Brain pericyte (primary cell): ENCODE measurements at places on chromosomes 7 and 10.

DNA sequence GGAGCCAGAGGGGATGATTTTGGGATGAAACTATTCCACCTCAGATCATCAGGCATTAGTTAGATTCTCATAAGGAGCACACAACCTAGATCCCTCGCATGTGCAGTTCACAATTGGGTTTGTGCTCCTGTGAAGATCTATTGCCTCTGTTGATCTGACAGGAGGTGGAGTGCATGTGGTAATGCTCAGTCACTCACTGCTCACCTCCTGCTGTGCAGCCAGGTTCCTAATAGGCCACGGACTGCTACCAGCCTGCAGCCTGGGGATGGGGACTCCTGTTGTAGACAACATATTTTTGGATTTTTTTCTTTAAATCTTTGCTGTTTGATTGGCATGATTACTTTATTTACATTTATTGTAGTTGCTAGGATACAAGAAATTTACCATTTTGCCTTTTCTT lies 765.0 kb downstream of the INHBA start:
- DNase-seq: no peak

- DNase-seq: peak; percentile 46
Observed at GRCh38 chr7:2399848-2400587, 3.4 kb upstream of the CHST12 start.

DNA sequence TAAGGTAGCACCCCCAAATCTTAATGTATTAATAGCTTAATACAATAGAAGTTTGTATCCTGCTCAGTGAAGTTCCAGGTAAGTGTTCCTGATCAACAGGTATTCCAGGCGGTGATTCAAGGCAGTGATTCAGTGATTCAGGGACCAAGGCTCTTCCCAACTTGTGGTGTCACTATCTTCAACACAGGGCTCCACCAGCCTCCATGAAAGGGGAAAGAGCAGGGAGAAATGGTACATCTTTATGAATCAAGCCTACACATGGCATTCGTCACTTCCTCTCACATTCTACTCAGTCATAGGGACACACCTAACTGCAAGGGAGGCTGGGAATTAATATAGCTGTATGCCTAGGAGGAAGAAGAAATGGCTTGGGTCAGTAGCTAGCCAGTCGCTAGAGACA lies 5.1 kb downstream of the GOLGA7B start:
- DNase-seq: no peak

DNA sequence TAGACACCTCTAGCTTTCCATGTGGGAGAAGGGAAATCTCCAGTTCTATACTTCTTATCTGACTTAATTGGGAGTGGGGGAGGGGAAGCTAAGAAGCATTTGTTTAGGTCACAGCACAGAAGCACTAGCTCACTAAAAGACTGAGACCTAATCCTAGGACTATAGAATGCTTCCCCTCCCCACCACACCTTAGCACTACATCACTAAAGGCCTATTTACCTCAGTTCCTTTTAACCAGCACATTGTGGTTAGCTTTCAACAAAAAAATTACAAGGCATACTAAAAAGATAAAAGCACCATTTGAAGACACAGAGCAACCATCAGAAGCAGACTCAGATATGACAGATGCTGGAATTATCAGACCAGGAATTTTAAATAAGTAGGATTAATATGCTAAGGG lies 53.8 kb upstream of the ADRA2A start:
- DNase-seq: no peak

DNA sequence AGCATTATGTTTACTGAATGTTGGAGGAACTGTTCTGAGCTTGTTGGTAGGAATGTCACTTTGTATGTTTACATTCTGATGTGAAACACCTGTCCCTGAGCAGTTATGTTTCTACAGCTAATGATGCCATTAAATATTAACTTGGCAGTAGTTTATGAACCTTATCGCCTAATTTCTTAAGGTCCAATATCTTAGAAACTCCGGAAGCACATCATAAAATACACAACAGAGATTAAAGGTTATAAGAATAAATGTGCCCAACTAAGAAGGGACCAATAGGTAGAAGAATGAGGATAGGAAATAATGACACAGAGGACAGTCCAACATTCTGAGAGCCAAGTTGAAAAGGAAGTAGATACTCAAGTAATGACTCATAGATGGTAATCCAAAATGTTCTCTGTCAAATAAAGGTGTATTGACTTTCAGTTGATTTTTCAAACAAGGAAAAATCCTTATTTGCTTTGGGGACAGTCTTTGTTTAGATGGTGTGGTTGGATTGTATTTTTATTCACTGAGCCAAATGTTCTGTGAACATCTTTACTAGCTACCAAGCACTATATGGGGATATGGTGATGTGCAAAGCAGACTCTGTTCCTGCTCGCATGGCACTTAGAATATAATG lies 31.9 kb downstream of the LCOR start:
- DNase-seq: no peak

DNA sequence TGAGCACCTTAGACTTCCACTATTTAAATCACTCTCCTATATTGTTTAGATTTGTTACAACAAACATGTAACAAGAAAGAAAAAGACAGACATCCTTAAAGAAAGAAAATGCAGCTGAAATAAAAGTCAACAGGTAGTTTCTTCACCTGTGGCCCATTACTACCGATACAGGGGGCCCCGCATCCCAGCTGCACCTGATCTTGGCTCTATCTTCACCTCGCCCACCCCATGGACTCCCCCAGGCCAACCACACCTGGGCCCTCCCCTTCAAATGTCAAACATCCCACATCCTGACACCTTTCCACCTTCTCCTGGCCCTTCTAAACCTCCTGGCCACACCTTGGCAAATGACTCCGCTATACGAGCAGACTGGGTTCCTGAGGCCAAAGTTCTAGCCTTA lies 7.0 kb downstream of the DDX56 start:
- no peak for DNase-seq
